ENCODE measurements at places on chromosomes 6 and 20.

DNA sequence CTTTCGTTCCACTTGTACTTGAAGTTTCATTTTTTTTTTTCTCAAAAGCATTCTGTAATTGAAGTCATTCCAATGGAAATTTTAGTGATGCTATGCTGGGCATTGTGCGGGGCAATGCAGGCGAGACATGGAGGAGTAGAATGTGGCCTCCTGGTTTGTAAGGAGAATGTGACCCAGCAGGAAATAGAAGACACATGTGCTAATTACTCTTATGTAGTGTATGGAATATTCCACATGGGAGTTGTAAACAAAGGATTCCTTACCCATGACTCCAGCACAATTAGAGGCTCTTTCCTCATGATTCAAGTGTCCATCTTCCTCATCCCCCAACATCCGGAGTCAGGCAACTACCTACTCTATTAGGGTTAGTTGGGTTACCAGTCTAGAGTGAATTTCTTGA is 14.9 kb upstream of the RFPL4B start:
- DNase-seq: peak; percentile 76

GRCh38 chr6:3872370-3872854 is 23.2 kb downstream of the FAM50B start:
- DNase-seq: no peak

- DNase-seq: no peak
These were observed 677.8 kb upstream of the POU3F2 start for GRCh38 chr6:98156580-98156979.

GRCh38 chr6:64034910-64035655 is 399.5 kb downstream of the PHF3 start:
- peak; percentile 40 for DNase-seq

- DNase-seq: no peak
These were observed 156.9 kb downstream of the GRIK2 start for GRCh38 chr6:101550451-101550850.

DNA sequence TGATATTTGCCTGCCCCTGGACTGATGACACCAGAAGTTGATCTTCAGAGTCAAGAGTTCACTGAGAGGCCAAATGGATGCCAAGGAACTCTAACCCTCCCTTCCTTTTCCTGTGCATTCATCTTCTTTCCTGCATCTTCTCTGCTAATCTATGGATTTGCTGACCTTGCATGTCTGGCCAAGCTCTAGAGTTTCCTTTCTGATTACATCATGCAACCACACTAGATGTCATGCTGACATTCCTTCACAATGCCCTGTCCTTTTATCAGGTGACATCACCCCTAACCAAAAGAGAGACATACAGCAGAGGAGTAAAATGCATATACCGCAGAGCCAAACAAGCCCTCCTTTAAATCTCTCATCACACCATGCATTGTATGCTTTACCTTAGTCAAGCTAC is 487.6 kb downstream of the TFAP2A start:
- no peak for DNase-seq

DNA sequence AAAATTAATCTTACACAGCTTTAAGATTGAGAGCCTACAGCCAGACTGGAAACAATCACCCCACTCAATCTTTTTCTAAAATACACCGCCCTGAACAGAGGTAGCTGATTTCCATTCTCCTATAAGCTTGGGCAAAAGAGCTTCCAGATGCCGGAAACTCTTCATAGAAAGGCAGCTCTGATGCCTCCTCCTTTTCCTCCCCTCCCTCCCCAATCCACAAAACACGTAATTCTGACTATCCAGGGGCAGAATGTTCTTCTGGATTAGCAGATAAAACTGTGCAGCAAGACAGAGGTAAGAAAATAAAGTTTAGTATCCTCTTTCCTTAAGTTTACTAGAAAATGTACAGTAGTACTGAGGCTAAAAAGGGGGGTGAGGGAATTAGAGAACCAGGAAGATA is 15.8 kb downstream of the ADNP start:
- DNase-seq: peak; percentile 38

DNA sequence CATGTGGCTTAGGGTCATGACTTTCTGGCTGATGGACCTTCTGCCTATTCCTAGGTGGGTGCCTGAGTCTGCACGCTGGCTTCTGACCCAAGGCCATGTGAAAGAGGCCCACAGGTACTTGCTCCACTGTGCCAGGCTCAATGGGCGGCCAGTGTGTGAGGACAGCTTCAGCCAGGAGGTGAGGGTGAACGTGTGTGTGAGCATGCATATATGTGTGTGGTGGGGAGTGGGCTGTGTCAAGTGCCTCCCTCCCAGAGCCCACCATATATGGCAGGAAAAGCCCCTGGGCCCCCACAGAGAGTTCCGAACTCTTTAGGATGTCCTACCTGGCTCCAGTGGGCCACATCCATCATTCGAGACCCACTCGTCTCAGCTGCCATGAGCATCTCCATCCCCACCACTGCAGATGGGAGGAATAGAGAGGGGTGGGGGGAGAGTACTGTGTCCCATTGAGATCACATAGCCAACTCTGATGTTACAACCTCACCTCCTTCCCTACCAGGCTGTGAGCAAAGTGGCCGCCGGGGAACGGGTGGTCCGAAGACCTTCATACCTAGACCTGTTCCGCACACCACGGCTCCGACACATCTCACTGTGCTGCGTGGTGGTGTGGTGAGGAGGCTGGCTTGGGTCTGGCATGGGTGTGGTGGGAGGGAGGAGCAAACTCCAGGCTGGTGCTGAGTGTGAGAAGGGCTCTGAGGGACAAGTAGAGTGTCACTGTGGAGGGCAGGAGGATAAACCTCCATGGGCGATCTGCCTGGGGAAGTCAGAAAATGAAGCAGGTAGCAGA is 3.2 kb downstream of the SLC22A7 start:
- DNase-seq: no peak

DNA sequence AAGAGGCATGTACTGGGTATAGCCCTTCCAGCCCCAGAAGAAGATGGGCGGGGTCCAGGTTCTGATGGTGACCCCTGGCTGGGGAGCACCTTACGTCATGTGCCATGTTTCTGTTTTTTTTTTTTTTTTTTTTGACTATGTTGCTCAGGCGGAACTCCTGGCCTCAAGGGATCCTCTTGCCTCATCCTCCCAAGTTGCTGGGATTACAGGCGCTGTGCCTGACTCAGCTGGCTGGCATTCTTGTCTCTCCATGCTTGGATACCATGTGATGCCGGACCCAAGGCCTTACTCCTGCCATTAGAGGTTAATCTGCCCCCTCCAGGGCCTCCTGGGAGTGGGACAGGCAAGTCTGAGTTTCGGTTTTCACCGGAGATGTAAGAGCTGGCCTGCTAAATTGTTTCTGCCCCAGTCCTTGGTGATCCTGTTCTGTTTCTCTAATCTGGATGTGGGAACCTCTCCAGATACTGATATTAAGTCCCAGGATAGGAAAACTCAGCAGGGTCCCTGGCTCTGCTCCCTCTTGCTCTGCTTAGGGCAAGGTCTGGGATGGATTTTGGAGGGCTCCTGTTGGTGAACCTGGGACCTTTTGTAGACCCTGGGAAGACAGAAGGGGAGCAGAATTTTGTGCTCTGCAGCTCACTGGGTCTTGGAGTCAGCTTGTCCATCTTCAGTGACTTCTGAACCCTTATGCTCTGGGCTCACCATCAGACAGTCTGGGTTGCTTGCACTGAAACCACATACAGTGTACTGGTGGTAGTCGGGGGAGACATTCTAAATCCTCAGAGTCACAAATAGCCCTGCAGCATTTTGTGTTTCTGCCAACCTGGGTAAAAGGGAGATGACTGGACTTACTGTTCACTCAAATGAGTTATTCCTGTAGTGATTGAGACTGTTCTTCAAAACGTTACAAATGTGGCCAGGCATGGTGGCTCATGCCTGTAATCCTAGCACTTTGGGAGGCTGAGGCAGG is 45.1 kb downstream of the PTK7 start:
- DNase-seq: peak; percentile 99

DNA sequence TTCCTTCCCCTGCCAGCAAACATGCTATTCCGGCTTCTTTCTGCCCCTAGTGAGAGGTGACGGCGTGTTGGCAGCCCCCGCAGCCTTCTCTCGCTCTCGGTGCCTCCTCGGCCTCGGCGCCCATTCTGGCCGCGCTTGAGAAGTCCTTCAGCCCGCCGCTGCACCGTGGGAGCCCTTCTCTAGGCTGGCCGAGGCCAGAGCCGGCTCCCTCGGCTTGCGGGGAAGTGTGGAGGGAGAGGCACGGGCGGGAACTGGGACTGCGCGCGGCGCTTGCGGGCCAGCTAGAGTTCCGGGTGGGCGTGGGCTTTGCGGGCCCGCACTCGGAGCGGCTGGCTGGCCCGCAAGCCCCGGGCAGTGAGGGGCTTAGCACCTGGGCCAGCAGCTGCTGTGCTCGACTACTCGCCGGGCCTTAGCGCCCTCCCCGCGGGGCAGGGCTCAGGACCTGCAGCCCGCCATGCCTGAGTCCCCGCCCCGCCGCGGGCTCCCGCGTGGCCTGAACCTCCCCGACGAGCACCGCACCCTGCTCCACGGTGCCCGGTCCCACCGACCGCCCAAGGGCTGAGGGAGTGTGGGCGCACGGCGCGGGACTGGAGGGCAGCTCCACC is 20.0 kb upstream of the PXDC1 start:
- no peak for DNase-seq

GRCh38 chr6:158654960-158655489 is 5.2 kb downstream of the SYTL3 start:
- DNase-seq: peak; percentile 77

GRCh38 chr20:50146732-50147662 is 6.5 kb downstream of the PEDS1 start:
- no peak for DNase-seq

DNA sequence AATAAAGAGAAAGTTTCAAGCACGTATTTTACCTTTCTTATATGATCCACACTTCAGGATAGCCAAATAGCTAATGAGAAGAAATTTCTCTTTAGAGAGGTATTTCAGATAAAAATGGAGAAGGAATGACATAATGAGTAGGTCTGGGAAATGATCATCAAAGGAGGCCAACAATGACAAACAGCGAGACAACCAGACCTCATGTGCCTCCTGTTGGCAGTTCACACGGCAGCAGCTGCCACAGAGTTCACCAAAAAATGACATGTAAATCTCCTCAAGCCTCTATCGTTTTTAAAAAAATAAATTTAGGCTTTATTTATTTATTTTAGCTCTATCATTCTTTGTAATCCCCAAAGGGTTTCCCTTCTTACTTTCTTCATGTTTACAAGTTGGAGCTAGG is 47.7 kb downstream of the SLC2A12 start:
- DNase-seq: no peak

DNA sequence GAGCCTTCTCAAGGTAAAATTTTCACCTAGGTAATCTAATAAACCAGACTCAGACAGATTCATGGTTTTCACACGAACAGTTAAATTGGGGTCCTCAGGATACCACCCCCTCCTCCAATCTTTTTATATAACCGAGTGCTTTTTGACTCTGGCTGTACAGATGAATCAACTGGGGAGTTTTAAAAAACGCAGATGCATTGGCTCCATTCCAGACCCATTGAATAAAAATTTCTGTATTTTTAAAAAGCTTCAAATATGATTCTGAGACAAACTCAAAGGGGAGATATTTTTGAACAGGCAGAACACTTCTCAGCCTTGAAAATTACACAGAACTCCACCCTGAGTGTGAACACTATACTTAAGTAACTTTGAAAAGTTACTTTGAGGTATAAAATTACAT is 7.2 kb downstream of the UTRN start:
- DNase-seq: no peak

- DNase-seq: peak; percentile 61
These were observed 241.6 kb upstream of the SUPT3H start for GRCh38 chr6:45619211-45619760.

DNA sequence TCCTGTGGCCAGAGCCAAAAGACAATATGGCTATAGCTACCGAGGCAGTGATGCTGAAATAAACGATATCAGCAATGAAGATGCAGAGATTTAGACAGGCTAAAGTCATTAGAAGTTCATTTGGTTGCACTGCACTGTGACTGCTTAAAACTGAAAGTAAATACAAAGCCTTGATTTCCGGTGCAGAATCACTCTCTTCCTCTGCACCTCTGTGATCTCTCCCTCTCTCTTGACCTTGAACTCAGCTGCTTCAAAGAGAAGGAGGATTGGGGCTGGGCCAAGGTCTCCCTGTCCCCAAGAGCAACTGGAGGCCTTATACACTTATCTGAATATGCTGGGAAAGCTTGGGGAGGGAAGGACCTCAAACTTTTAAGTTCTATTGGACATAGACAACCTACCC is 34.6 kb upstream of the SPACA1 start:
- DNase-seq: no peak

GRCh38 chr6:15950962-15951569 is 177.8 kb upstream of the MYLIP start:
- DNase-seq: no peak

DNA sequence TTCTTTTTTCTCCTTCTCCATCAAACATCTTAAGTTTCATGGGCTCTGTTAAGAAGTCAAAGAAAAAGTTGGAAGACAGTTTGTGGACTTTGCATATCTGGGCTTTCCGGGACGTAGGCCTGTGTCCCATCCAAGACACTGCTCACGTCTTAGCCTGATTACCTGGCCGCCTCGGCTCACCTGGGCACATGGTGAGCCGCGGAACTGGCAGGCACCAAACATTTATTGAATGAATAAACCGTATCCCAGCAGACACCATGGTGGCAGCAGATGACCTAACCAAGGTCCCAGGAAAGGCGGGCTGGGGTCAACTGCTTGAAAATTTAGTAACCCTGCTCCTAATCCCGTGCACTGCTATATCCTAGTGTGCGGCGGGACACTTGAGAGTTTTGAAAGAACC is 35.6 kb downstream of the GNAS start:
- DNase-seq: no peak

- DNase-seq: no peak
These were observed 38.7 kb downstream of the IL20RA start for GRCh38 chr6:137006056-137006455.

DNA sequence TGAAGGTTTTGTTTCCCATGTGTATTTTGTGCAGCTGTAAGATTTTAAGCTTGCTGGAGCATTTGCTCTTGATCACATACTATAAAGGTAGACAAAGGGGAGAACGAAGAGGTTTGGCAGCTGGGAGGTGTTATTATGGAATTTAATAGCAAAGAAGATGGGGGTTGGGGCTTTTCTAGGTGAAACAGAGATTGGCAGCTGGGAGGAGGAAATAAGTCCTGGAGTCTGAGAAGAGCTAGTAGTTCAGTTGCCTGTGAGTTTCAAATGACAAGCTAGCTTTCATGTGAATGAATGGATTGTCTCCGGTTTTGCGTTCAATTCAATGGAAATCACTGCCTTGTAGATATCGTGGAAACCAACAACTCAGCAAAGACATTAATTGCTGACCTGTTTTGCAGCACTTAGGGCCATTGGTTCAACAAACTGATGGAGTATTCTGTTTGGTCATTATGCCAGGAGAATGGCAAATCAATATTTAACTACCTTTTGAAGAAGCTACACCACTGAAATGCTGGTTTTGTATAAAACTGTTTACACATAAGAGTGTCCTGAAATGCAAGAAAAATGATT is 38.1 kb upstream of the FLRT3 start:
- DNase-seq: no peak

DNA sequence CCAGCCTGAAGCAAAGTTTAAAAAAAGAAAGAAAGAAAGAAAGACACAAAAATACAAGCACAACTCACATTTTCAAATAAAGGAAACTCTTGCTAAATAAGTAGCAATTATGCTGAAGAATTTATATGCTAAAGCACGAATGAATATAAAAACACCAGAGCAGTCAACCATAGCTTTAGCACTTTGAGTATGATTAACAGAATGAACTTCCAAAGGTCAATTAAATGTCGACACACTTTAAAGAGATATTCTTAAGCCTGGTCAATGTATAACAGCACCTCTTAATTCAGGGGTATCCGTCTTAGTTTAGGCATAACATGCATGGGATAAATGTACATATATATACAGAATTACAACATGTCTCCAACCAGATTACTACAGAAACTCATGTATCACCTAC is 125.9 kb downstream of the OGFRL1 start:
- no peak for DNase-seq
